ENCODE measurements at places on chromosomes 2 and 18.
A peak's percentile ranks its signal among the peaks of the same experiment; 100 is the strongest.

- no peak for DNase-seq
These were observed 601.6 kb upstream of the PKDCC start for GRCh38 chr2:41446266-41446665.

GRCh38 chr18:44826418-44827259 is 146.0 kb downstream of the SETBP1 start:
- DNase-seq = no peak

- DNase-seq = no peak
These were observed 21.4 kb downstream of the MGAT5 start for GRCh38 chr2:134275058-134275862.

DNA sequence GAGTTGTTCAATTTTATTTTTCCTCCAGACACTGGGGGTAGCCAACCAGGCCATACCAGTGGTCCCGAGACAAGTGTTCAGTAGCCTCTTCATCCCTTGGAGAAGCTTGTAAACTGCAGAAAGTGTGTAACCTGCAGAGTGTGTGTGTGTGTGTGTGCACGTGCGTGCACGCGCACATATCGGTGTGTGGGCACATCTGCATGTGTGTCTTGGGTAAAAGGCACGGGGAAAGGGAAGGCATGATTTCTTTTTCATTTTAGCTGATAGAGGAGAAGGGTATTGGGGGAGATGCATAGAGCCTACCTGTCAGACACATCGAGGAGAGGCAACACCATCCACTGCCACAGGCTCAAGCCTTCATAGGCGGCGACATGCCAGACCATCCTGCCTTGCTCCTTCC is 181.4 kb downstream of the CLIP4 start:
- DNase-seq = no peak

- DNase-seq = no peak
These were observed 74.2 kb downstream of the ZFP36L2 start for GRCh38 chr2:43152186-43152585.

DNA sequence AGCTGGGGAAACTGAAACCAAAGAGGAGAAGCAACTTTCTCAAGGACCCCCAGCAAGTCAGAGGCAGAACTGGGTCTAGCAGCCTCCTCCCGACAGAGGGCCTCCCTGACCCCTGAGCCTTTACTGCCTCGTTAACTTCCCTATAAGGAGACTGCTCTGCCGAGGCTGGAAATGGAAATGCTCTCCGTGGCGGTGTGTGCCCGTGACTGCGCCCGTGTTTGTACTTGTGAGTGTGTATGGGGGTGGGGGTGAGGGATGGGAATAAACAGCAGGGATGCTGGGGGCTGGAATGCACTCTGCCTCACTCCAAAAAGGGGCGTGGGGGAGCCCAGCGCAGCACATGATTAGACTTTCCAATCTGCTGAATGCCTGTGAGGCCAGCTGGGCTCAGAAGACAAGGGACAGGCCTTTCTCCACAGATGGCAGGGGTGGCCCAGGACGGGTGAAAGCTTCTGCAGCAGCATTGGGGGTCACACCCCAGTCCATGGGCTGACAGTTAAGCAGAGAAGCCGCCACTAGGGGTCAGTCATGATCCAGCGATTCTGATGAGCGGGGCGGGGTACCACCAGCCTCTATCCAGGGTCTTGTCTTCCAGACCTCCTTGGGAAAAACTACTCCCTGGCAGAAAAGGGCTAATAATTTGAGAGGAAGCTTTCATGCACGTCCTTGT is 26.8 kb downstream of the MPHOSPH10 start:
- peak; percentile 57 for DNase-seq

DNA sequence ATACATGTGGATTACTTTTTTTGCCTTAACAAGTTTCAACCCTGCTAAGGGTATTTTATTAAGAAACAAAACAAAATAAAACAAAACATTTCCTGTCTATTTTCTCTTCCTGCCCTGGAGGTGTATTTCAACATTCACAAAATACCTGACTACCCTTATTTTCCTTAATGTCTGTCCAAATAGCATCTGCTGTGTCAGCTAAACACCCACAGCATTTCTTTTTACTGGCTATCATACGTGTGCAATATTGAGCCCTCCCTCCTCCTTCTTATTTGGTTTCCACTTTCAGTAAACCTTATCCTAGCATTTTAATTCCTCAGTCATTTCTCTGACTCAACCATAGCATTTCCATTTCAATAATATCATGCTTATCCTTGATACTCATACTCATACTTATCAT is 1420.0 kb upstream of the ZEB2 start:
- DNase-seq = no peak

- peak; percentile 56 for DNase-seq
These were observed 123.9 kb upstream of the SLC1A4 start for GRCh38 chr2:64865073-64865830.

GRCh38 chr2:215660687-215661086 is 224.8 kb upstream of the FN1 start:
- no peak for DNase-seq

DNA sequence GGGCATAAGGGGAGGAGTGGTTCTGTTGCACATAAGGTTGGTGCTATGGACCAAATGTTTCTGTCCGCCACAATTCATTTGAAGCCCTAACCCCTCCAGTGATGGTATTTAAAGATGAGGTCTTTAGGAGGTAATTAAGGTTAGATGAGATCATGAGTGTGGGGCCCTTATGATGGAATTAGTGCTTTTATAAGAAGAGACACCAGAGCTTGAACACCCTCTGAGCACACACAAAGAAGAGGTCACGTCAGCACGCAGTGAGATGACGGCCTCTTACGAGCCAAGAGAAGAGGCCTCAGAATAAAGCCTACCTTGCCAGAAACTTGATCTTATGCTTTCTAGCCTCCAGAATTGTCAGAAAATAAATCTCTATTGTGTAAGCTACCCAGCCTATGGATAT is 386.4 kb upstream of the CYRIA start:
- no peak for DNase-seq

GRCh38 chr2:38716185-38716584 is 35.0 kb downstream of the SRSF7 start:
- DNase-seq = no peak

DNA sequence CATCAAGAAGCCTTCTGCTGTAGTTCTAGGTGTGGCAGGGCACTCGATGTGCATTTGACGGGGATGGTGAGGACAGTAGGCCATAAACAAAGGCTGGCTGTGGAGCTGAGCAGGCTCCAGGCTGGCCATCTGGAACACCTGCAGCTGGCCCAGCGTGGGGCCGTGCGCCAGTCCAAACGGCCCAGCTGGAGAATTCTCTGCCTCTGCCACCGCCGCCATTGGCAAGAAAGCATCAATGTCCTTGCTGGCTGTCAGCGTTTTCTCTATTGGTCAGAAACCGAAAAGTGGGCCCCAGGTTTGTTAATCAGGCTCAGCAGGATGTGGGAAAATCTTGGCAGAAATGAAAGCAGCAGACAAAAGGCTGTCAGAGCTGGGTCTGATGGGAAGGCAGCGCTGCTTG is 24.0 kb upstream of the CTIF start:
- no peak for DNase-seq

GRCh38 chr2:241803387-241804325 is 5.3 kb upstream of the NEU4 start:
- no peak for DNase-seq

DNA sequence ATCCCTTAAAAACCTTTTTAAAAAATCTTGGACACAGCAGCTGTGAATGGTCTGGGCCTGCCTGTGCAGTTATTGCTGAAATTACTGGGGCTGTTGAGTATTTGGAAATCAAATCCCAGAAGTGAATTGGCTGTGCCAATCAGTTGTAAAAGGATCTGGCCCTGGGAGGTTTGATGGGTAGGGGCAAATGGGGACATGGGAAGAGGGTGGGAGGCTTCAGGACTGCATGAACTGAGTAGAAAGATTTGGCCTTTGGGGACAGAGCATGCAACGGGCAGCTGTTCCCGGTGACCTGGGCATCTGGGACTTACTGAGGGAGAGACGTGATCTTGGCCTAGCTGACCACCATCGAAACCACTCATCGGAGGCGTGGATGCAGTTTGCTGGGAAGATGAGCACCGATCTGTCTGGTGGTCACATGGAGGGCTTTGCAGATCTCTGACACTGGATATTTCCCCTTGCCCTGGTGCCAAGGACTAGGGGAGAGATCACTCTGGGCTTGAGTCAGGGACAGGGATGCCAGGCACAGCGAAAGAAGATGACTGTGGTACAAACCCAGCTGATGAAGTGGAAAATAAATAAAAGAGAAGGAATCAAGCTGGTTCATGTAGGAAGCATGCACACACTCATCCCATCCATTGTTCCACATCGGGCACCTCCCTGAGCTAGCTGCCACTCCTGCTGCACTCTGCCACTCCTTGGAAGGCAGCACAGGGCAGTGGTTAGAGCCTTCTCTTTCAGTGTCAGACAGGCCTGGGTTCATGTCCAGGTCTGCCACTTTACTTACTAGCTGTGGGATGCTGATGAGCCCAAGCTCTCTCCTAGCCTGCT is 58.4 kb downstream of the SEMA4F start:
- DNase-seq = no peak

DNA sequence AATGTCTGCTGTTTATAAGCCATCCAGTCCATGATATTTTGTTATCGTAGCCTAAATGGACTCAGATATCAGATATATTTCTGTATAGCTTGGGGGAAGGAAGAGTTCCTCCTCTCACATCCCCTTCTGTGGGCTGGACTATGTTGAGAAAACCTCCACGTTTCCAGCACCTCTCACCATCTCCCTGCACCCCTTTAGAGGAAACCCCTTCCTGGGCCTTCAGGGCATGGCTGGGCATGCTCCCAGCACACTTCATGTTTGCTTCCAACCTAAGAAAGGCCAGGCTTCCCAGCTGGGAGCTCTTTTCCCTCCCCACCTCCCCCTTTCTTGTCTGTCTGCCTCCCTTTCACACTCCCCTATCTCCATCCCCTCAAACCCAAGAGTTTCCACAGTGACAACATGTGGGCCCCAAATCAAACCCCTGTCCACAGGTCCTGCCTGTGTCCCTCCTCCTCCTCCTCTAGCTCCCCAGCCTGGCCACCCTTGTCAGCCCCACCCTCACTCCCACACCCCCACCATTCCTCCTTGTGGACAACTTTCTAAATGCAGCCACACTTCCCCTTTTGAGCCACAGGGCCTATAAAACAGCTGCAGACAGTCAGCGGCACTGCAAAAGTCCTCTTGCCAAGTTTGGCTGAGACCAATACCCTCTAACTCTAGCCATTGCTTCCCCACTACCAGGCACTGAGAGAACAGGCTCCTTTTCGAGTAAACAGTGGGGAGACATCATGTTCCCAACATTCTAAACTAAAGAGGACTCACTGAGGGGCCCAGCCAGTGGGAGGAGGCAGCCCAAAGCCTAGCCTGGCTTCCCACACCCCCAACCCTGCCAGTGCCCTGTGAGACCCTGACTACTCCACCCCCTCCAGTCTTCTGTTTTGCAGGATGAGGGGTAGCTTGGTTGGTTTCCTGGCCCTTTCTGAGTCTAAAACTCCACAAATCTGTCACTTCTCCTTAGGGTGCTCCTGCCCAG is 120.5 kb downstream of the ZFP36L2 start:
- no peak for DNase-seq

GRCh38 chr2:37630301-37630700 is 41.1 kb downstream of the CDC42EP3 start:
- DNase-seq = no peak

DNA sequence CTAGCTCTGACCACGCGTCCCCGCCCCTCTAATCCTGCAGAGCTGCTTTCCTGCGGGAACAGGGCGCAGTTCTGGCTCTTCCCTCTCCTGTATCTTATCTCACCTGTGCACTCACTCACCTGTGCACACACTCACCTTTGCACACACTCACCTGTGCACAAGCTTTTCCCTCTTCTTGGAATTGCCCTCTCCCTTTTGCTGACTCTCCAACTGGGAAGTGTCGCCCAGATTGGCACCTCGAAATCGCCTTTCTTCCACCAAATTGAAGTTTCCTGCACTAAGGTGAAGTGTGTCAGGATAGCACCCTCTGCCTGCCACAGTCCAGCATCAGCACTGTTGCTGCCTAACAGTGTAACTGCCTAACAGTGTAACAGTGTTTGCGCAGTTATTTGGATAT is 566 bp upstream of the CMPK2 start:
- DNase-seq = peak; percentile 14

- no peak for DNase-seq
These were observed 264.3 kb downstream of the KLHL29 start for GRCh38 chr2:23649303-23649702.

- no peak for DNase-seq
These were observed 72.4 kb downstream of the ALPK2 start for GRCh38 chr18:58556331-58557007.

DNA sequence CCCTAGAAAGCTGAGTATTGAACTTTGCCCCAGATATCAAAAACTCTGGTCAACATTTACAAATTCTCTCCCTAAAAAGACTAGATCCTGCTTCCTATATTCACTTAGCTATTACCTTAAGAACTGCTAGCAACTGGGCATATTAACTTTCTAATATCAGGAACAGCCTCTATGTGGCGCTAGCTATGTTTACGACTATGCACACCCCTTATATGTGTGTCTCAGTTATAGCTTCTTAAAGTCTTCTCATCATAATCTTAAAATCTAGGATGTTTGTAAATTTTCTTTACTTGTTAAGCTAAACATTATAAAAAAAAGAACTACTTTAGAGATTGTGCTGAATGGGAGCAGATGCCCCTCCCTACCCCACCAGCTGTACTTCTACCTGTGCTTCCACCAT is 1.7 kb upstream of the STAMBP start:
- DNase-seq = no peak

- no peak for DNase-seq
These were observed 142.2 kb downstream of the PLCL1 start for GRCh38 chr2:197946562-197946961.

DNA sequence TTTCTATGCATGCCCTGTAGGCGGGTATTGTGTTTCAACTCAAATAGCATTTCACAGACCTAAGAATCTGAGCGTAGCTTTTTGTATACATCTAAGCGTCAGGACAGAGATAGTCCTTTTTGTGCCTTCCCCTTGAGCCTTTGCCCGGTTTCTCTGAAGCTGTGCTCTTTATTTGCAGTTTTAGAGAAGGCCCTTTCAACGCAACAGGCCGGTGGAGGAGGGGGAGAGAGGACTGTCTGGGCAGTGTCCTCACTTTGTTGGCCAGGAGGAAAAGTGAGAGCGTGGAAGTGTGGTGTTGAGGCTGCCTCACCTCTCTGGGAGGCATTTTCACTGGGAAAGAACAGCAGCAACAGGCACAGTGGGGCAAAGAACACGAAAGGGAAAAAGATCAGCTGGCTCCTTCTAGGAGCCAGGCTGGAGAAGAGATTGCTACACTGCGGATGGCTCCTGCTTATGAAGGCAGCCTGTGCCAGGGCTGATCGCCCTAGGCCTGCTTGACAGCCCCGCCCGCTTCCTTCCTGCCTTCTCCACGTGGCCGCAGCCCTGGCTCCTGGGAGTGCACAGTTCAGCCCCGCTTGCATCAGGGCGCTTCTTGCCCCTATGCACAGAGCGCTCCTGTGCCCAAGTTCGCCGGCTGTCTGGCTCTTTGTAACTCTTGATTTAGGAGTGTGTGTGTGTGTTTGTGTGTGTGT is 195.6 kb upstream of the POU3F3 start:
- DNase-seq = no peak
